ENCODE measurements at places on chromosomes 2 and 18.
A peak's percentile ranks its signal among the peaks of the same experiment; 100 is the strongest.

DNA sequence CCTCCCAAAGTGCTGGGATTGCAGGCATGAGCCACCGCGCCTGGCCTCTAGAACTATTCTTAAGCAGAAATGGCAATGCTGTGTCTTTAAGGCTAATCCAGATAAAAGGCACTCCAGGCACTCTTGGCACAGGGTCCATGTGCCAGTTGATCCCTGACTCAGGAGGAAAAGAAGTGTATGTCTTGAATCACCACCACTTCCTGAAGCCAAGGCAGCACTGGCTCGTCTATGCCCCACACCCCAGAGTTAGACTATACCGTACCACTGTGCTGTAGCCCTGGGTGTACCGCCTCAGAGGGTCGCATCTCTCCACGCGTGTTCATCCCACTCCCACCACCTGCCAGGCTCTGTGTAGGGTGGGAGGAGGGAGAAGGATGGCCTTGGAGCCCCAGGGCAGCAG, 9.0 kb downstream of the TNFRSF11A start:
- no peak for DNase-seq

- DNase-seq: no peak
Observed at GRCh38 chr2:176432434-176432833, 163.2 kb downstream of the MTX2 start.

- DNase-seq: no peak
Observed at GRCh38 chr18:22233266-22233665, 63.9 kb downstream of the GATA6 start.

GRCh38 chr18:76436342-76436741, 58.7 kb downstream of the ZNF516 start:
- DNase-seq: no peak

GRCh38 chr2:217108575-217109027, 248.7 kb upstream of the TNP1 start:
- no peak for DNase-seq

GRCh38 chr2:15808944-15809343, 131.4 kb upstream of the MYCN start:
- DNase-seq: no peak

DNA sequence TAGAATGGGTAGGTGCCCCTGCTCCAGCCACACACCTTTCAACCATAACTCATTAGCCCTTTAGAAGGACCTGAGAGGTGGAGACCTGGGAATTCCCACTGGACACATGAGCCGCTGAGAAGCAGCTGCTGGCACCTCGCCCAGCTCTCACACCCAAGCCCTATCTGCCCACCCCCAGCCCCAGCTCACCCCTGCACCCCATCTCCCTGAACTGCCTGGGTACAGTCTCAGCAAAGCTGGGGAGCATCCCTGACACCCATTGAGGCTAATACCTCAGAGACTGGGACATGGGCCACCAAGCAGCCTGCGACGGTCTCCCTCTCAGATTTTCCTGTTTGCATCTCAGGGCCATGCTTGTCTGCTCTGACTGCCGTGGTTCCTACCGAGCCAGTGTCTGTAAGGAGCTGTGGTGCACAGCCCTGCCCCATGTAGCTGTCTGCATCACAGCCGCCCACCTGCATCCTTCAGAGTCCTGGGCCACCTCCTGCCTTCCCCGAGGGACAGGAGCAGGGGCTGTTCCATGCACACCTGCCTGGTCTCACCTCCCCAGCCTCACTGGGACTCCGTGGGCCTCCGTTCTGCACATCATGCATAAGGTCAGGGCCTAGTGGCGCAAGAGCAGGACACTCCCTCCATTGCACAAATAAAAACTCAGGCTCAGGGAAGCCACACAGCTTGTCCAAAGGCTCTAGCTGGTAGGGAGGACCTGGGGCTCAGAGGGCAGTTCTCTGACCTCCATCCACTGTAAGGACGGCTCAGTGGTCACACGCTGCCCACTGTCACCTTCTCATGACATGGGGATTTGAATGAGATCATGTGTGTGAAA, 90.0 kb downstream of the SEPTIN10 start:
- DNase-seq: no peak

DNA sequence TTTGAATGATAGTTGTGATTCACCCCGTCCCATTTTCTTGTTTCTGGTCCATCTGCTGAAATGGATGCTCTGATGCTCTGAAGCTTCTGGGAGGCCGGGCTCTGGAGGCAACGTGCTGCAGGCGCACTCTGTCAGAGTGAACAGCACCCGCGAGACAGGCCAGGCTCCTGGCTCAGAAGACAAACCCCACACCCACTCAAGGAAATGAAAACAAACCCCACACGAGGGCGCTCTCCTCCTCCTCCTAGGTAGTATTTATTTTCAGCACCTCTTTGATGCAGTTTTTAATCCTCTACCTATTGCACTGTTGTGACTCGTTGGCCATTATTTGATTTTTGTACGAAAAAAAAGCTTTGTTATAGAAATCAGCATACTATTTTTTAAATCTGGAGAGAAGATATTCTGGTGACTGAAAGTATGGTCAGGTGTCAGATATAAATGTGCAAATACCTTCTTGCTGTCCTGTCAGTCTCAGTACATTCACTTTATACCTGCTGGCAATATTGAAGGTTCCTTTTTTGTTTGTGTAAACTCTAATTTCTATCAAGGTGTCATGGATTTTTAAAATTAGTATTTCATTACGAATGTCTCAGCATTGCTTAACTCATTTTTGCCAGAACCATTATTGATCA, 10.3 kb upstream of the CHST10 start:
- peak; percentile 36 for DNase-seq

GRCh38 chr18:8519102-8519501, 90.1 kb upstream of the RAB12 start:
- DNase-seq: no peak

- no peak for DNase-seq
Observed at GRCh38 chr2:147041121-147041494, 803.7 kb upstream of the ACVR2A start.

DNA sequence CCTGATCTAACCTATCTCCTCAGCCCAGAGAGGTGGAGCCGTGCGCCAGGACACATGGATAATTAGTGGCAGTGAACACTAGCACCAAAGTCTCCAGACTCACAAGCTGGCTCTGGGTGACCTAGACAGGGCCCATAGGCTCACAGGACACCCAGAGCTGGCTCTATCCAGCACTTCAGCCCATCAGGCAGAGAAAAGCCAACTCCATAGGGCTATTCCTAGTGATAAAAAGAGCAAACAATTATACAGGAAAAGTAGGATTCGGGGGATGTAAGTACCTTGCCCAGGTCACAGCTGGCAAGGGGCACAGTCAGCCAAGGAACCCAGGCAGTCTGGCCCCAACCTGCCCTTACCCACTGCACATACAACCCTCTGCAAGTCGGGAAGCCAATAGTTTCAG, 178.6 kb downstream of the TNS1 start:
- DNase-seq: no peak

- DNase-seq: no peak
Observed at GRCh38 chr2:119062179-119062578, 96.4 kb downstream of the C1QL2 start.

GRCh38 chr18:449374-449773, 51.1 kb downstream of the COLEC12 start:
- DNase-seq: peak; percentile 36

- no peak for DNase-seq
Observed at GRCh38 chr2:128628206-128628605, 309.5 kb upstream of the HS6ST1 start.

- DNase-seq: no peak
Observed at GRCh38 chr2:237322564-237322963, 91.4 kb downstream of the COL6A3 start.

- no peak for DNase-seq
Observed at GRCh38 chr2:149152469-149152953, 114.0 kb downstream of the LYPD6B start.

GRCh38 chr18:36895606-36896005, 66.7 kb downstream of the KIAA1328 start:
- DNase-seq: no peak

DNA sequence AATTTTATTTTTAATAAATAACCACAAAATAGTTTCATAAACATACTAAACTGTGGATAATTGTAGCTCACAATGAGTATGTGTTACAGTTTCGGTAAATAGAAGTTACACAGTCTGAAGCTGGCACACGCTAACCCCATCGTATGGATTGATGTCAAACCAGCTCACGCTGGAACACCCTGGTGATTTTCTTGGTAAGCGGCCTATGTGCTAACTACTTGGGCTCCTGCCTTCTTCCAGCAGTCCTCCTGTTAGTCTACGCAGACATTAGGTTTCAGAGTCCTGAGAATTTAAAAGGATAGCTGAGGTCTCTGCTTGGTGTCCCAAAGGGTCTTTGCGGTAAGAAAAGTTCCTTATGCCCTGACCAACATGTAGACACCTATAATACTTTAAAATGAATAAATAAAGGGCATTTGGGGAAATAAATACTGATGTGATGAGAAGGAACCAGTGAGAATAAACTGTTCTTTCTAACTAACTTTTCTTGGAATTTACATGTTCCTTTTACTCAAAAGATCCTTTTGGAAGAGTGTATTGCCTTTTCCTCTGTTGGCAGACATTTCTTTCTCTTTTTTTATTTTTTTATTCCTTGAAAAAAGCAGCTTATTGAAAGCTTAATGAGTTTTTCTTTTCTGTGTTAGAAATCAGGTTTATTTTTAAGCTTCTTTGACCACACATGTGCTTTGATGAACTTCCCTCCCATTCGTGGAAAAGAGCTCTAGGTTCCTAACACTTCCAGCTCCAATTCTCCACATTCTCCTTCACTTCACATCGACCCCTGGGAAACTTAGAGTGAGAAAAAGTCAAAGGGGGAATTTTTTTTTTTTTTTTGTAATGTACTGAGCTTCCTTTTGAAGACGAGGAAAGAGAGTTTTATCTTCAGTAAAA, 322.2 kb downstream of the IRS1 start:
- DNase-seq: no peak

DNA sequence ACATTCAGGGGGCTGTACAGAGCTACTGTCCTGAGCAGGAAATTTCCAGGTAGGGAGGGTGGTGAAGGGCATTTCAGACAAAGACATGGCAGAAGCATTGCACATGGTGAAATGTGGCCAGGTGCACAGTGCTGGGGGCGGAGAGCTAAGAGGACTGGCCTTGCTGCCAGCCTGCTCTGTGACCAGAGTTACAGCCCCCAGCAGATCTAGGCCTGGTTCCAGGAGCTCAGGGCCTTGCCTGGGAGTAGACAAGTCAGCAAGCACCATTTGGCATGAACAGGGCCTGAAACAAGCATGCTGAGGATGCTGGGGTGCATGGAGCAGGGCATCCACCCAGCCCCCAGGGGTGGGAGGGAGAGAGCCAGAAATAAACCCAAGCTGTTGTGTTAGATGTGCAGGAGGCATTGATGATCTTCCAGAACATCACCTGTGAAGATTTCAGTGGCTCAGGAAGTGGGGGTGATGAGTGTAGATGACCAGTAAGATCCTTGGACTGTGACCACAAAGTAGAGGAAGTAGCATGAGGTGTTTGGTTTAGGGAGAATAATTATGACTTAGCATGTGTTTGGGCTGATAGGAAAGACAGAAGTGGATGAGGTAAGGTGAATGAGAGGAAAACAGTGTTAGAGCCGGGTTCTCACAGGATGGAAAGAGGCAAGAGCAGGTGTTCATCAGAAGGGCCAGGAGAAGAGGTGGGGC, 61.1 kb downstream of the COA5 start:
- DNase-seq: no peak

DNA sequence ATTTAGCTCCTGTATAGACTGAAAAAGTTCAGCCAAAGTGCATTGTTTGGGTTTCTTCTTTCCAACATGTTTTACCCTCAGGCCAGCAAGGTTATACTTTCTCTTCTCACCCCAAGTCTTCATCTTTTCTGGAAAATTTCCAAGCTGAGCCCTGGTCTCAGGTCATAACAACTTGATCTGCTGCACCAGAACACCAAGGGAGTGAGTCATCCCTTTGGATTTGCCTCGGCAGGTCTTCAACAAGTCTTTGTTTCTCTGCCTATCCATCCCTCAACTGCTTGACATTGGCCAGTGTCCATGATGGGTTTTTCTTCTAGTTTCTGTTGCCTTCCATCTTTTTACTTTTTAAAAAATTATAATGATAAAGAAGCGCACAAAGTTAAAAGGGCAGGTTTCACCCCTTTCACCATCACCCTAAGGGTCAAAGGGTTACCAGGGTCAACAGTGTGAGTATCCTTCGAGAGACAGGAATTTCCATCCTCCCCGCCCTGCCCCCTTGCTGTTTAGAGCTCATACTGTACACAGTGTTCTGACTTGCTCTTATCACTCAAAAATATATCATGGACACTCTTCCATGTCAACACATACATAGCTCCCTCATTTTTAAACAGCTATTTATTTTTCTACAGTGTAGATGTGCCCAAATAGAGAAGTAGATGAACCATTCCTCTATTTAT, 5.7 kb upstream of the SPATS2L start:
- no peak for DNase-seq

DNA sequence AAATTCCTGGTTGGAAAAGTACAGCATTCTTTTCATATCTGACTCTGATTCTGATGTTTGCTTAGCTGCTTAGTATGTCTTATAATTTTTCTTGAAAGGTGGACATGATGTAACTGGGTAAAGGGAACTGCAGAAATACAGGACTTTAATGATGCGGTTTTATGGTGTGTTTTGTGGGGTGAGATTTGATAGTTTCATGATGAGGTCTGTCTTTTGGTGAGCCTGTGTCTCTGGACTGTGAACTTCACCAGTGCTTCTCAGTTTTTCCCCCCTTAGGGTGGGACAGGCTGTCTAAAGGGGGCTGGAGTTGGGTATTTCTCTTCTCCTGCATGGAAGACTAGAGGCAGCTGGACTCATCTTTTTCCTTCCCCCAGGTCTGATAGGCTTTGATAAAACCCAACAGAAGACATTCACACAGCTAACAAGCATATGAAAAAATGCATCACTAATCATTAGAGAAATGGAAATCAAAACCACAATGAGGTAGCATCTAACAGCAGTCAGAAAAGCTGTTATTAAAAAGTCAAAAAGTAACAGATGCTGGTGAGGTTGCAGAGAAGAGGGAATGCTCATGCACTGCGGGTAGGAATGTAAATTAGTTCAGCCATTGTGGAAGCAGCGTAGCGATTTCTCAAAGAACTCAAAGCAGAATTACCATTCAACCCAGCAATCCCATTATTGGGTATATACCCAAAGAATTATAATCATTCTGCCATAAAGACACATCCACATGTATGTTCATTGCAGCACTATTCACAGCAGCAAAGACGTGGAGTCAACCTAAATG, 77.6 kb downstream of the EPC2 start:
- DNase-seq: no peak

- DNase-seq: no peak
Observed at GRCh38 chr2:48048476-48049171, 142.3 kb upstream of the FBXO11 start.

DNA sequence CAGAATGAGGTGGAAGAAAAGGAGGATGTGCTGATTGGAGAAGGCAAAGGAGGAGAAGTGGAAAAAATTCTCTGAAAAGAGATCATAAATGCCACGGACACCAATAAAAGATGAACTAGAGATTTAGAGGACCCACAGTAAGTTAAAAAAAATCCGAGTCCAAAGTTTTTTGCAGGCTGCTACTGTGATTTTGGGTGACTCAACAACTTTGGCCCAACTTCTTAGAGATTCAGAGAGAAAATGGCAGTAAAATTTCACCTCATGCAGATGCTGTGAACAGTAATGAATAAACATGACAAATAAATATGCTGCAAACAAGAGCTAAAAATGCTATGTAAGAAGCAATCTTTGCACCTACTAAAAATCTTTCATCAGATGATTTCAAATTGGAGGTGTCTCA, 176.9 kb upstream of the SESTD1 start:
- no peak for DNase-seq

Measured in hippocampal formation (tissue), 2 donors.